NCI-H69 (cell line): ENCODE measurements at places on chromosomes 12 and 14.

- DNase-seq = peak; percentile 28
These were observed 2.0 kb downstream of the BHLHE41 start for GRCh38 chr12:26122681-26123481.

DNA sequence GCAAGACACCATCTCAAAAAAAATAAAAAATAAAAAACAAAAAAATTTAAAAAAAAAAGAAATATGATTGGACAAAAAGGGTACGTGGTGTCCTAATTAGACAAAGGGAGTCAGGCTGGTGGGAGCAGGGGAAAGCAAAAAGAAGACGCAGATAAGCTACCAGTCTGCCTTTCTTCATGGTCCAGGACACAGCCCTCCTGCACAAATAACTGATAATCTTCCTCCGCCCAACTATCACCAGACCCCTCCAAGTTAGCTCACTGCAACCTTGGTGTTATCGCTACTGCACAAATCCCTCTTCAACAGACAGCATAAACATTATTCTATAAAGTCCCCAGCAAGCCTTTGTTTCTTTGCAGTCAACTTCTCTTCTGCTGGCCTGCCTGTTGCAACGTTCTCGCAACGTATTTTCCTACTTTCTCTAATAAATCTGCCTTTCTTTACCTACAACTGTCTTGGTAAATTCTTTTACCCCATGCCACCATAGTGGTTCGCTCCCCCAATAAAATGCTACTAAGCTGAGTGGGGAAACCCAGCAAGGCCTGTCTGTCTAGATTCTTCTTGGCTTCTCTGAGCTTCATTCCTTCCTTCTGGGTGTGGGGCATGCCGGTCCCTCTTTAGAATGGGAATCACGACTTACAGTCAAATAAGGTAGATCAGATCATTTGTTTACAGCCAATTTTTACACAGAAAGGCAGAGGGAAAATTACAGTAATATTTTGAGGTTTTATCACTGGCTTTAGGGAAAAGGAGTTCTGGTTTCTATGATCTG lies 14.6 kb upstream of the DNAL1 start:
- DNase-seq = no peak

- peak; percentile 21 for DNase-seq
These were observed 70.7 kb upstream of the SSTR1 start for GRCh38 chr14:38137005-38137404.

GRCh38 chr12:57888409-57889157 lies 42.1 kb upstream of the CTDSP2 start:
- peak; percentile 95 for DNase-seq

DNA sequence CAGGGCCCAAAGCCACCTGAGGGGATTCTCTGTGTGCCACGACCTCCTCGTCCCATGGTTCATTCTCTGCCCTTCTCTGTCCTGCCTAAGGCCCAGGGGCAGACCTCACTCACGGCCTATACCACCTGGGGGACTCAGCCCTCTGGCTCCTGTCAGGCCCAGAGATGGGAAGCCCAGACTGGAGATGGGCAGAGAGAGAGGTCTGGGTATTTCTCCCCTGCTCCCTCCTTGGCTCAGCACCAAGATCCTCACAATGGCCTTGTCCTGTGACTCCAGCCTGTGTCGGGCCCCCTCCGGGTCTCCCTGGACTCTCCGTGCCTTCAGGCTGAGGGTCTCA lies 46.9 kb upstream of the BCL11B start:
- DNase-seq = no peak

DNA sequence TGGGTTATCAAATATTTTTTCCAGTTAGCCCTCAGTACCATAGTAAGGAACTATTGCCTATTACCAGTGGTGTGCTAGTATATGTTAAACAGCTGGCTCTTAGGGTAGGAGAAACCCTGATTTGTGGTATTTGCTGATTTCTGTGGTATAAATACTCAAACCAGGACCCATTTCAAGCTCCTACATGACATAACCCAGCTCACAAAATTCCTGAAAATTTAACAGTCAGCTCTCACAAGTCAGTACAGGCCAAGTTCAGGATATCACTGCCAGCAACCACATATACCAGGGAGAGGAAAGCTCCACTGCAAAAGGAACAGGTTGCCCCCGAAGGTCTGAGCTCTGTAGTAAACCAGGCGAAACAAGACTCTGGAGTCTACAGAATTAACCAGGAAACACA lies 315.3 kb downstream of the NOVA1 start:
- DNase-seq = peak; percentile 34

DNA sequence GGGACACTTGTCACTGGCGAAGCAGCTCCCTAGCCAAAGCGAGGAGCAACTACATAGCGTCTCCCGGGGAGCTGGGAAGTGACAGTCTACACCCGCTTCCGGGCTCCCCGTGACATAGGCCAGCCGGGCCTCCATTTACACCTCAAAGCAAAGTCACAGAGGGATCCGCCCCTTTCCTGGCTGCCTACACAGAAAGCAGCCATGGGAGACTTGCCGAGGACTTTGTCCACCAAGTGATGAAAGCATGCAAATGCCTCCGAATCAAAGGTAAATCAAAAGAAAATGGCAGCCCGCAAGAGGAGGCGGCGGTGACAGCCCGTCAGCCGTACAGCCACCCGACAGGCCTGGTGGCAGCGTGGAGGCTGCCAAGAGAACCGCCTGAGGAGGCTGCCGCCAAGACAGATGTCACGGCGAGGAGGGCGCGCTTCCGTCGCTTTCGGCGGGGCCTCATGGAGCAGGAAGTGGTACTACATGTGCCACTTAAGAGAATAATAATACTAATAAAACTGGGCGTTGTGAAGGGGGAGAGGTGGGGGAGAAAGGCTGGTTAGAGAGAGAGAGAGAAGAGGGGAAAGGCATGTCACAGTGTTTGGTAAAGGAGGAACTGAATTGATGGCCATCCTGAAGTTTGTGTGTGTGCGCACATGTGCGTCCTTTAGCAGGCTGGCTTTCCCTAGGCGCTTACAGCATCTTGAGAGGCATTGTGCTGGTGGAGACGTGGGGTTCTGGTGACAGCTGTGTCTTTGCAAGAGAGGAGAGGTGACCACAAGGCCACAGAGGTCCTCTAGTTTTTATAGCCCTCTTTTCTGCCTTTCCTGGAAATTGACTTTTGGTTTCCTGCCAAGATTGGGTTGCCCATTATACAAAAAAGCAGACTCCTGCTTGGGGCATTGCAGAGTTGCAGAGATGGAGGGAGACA lies 661.7 kb downstream of the VRK1 start:
- peak; percentile 8 for DNase-seq

DNA sequence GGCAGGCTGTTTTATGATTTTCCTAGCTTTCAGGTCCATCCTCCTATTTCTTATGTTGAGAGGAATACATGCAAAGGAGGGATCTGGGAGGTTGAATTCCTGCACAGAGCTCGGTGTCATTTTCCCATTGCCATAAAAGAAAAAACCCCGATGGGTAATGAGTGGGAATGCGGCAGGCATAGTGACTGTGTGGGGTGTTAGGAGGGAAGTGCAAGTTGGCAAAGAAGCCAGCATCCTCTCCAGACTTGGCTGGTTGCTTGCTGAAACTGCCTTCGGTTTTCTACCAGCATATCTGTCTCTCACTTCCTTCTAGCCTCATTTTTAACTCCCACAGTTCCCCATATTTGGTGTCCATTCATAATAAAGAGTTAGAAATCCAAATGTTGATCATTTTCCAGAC lies 1046.1 kb downstream of the SLC6A15 start:
- DNase-seq = no peak

DNA sequence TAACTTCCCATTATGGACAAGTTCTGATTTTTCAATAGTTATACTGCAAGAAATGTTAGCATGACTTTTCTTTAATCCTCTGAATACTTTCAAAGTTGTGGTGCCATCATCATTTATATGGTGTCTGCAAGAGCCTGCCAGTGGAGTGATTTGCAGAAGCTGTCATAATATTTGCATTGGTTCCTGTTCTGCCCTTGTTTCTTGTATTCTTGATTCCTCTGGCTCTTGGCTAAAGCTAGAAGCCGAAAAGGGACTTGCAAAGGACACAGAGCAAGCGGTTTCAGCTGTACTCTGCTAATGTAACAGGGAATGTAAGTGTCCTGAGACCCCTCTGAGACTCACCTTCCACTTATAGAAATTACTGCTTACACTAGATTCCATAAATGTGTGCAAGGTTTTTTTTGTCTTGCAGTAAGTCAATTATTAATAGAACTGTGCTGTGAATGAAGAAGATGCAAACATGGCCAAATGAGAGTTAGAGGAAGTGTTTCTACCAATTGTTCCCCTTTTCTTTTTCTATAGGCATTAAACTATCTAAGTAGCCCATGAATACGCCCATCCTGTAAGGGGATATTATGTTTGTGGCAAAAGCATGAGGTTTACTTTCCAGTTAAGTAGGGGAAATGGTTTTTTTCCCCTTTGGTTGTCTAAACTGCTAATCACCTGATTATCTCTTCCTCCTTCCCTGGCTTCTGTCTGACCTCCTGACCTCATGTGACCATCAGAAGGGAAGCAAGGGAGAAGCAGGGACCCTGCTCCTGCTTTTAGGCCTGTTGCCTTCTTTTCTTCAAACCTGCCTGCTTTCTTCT lies 5.3 kb downstream of the DYRK4 start:
- no peak for DNase-seq

- DNase-seq = peak; percentile 68
These were observed 280.2 kb upstream of the PWP1 start for GRCh38 chr12:107405436-107405835.

- DNase-seq = peak; percentile 86
These were observed 5.5 kb upstream of the PAX9 start for GRCh38 chr14:36655963-36656686.

DNA sequence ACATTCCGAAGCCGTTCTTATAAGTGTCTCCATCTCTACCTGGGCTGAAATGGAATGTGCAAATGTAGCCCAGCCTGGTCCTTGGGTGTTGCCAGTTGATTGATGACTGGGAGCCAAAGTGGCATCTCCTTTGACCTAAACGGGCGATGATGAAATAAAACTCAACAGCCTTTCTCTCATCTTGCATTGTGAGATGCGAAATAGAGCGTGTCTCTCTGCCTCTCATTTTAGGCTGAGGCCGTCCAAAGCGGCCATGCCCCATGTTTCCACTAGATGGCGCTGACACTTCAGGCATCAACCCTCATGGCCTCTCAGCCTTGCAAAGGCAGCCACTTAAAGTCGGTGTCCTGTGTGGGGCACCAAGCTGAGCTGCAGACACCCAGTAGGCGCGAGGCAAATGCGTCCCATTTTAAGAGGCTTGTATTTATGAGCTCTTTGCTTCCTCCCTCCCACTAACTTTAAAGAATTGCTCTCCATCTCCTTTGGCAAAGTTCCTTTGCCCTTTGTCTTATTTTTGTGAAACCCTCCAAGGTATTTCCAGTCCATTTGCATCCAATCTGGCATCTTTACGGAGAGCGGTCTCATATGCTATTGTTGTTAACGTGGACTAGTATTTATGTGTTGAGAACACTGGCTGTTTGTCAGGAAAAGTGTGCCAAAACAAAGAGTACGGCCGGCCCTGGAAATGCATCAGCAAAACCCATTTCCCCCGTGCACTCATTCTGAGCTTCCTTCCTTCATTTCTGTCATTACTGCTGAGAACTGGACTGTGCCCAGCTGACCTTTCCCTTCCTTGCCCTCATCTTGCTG lies 25.0 kb downstream of the GPRC5A start:
- peak; percentile 77 for DNase-seq
